Activated T-cell treated with anti-CD3 and anti-CD28 coated beads for 4 hours (primary cell): ENCODE measurements at places on chromosomes 13 and 19.

- no peak for DNase-seq
Observed at GRCh38 chr19:54708781-54709180, 15.5 kb upstream of the KIR3DL3 start.

GRCh38 chr13:47903836-47904235 lies 97.2 kb downstream of the SUCLA2 start:
- DNase-seq: no peak

GRCh38 chr13:114106991-114107685 lies 25.3 kb downstream of the RASA3 start:
- no peak for DNase-seq

- DNase-seq: no peak
Observed at GRCh38 chr13:47027780-47028437, 131.1 kb upstream of the HTR2A start.

- no peak for DNase-seq
Observed at GRCh38 chr13:41019578-41020347, 647 bp upstream of the ELF1 start.

GRCh38 chr19:54156953-54157352 lies 2.6 kb downstream of the LENG1 start:
- no peak for DNase-seq

- no peak for DNase-seq
Observed at GRCh38 chr13:113460599-113460998, 7.3 kb upstream of the ADPRHL1 start.

GRCh38 chr13:96771486-96772367 lies 222.5 kb downstream of the OXGR1 start:
- no peak for DNase-seq

DNA sequence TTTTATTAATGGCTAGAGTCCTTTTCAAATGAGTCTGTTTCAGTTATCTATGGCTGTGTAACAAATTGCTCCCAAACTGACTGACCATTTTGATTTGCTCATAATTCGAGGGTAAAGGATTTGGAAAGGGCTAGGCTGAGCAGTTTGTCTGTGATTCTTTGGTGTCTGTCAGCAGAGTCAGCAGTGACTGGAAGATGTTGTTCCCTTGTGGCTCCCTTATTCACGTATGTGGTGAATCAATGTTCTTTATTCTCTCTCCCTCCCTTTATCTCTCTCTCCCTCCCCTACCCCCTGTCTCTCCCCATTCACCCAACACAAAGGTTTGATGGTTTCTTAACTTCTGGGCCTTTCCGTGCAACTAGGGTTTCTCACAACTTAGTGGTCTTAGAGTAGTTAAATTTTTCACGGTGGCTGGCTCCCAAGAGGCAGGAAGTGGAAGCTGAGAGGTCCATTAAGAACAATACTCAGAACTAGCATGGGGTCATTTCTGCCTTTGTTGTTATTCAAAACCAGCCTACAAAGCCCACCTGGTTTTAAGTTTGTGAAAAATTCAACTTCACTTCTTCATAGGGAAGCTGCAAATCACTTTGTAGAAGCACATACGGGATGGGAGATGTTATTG lies 772.5 kb upstream of the SLITRK1 start:
- DNase-seq: no peak

- DNase-seq: no peak
Observed at GRCh38 chr19:45528149-45528743, 21.0 kb downstream of the VASP start.

- no peak for DNase-seq
Observed at GRCh38 chr13:35534343-35534742, 57.9 kb upstream of the MAB21L1 start.
